ENCODE measurements at places on chromosomes 13 and 19.
A peak's percentile ranks its signal among the peaks of the same experiment; 100 is the strongest.

DNA sequence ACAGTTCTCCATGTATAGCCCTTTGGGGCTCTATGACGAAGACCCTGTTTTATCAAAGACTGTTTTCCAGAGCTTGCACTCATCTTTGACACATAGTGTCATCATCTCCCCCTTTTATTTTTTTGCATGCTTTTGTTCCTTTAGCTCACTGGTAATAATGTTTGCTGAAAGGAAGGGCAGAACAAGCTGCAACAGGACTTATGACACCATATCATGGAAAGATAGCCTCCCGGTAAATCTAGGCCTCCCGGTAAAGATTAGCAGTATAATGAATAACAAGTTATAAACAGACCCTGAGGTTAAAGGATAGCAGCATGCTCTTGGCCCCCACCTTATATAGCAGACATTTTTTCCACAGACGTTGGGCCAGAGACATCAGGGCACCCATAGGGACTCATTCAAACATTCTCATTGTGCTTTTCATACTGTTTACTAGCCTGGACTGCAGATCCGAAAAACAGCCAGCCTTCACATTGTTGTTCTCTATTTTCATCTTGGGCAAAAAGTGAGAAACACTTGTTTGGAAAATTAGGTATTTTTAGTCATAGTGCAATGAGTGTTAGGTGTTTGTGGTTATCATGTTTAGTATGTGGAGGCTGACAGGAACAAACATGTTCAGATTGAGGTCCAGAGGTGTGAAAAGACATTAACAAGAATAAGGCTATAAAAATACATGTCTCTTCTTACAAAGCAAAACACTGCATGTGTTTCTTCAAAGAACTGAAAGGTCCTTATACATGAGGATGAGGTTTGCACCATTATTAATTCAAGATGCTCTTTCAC, 136.9 kb upstream of the SPRY2 start:
- DNase-seq, result no peak

DNA sequence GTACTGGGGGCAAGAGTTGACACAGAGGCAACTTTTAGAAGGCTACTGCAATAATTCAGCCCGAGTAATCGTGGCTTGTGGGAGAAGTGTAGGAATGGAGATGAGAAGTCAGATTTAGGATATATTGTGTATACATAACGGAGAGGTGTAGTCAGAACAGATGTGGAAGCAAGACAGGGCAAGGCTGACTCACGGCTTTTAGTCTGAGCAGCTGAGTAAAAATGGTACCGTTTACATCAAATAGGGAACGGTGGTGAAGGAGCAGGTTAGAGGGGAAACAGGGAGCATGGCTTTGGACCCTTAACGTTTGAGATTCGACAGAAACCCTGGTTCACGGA, 796 bp upstream of the LSM14A start:
- DNase-seq, result no peak

GRCh38 chr13:113041293-113041690, 64.3 kb upstream of the F7 start:
- DNase-seq, result no peak

DNA sequence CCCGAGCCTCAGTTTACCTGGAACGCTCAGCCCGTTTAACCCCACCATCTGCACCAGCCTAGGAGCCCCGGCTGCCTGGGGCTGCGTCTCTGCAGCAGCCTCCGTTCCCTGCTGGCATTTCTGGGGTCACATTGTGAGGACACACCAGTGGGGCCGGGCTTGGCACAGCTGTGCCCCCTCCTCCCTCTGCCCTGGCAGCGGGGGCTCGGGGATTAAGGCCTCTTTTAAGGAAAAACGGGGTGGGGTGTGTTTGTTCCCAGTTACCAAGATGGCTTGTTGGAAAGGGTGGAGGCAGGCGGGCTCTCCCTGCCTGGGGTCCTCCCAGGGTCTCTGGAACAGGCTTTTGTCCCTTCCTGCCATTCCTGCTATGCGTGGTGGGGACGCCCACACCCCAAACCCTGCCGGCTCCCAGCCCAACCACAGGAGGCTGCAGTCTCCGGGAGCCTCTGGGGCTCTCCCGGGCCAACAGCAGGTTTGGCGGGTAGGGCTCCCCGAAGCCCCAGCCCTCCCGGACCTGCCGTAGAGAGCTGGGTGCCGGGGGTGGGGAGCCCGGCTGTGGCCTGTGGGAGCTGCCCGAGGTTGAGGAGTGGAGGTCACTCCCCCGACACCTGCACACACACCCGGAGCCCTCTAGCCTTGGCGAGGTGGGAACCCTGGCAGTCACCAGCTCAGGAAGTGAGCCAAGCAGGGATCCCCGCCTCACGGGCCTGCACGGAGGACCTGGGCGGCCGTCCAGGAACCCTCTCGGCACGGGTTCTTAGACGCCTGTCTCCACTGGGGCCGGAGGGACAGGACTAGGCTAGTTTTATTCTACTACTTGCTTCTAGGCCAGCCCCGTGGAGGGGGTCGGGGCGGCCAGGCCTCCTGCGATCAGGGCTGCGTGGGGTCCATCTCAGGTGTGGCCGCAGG, 36.9 kb downstream of the GADD45B start:
- no peak for DNase-seq

DNA sequence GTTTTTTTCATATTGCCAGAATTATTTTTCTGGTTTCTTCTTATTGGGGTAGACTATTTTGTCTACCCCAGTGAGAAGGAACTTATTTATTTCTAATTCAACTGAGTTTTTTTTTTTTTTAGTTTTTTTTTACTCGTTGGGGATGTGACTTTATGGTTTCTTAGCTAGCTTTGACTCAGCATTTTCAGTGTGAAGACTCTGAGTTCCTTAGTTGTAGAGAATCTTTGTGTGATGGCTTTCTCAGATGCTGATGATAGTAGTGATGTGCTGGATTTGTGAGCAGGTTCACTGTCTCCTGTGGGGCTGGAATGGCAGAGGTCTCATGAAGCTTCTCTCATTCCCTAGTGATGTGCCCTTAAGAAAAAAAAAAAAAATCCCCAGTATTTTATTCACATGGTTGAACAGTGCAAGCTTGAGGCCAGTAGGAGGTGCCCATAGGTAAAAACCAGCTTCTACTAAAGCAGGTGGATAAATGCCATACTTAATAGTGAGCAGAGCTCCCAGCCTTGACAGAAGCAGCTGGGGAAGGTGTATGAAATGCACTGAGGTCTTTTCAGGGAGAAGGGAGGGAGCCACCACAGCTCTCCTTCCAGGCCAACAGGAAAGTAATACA, 106.2 kb upstream of the KLF5 start:
- no peak for DNase-seq

GRCh38 chr19:32269831-32270230, 75.6 kb upstream of the ZNF507 start:
- DNase-seq, result no peak

- no peak for DNase-seq
Measured at GRCh38 chr13:27861165-27861564, 58.6 kb upstream of the PDX1 start.

DNA sequence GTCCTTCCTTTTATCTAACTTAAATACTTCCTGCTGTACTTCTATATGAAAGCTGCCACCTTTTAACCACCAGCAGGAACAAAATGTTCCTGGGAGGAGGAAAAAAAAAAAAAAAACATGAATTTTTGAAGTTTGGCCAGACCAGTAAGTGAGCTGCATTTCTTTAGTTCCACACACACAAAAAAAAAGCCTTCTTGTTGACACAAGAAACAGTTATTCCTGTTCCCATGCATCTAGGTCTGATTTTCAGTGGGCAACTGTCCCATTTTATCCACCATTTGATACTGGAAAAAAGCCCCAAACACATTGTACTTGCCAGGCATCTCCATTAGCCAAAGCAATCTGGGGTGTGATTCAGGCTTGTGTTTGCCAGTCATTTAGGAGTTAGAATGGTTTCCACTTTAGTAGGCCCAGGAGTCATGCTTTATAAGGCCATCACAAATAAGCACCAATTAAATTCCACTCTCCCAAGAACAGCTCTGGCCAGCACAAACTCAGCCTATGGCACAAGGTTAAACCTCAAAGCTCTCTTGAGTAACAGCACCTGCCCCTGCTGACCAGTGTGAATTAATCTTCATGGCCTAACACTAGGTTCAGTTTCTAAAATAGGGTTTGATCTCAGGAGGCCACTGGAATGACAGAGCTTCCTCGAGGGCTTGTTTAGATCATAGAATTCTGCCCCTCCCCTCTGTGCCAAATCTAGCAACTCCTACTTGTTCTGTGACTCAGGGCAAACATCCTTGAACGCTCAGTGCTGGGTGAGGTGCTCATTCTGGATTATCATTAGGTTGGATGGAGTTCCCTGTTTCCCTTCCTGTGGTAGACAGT, 67.1 kb downstream of the NUFIP1 start:
- no peak for DNase-seq

GRCh38 chr13:55553701-55554100, 1587.0 kb upstream of the PRR20A start:
- DNase-seq, result no peak

DNA sequence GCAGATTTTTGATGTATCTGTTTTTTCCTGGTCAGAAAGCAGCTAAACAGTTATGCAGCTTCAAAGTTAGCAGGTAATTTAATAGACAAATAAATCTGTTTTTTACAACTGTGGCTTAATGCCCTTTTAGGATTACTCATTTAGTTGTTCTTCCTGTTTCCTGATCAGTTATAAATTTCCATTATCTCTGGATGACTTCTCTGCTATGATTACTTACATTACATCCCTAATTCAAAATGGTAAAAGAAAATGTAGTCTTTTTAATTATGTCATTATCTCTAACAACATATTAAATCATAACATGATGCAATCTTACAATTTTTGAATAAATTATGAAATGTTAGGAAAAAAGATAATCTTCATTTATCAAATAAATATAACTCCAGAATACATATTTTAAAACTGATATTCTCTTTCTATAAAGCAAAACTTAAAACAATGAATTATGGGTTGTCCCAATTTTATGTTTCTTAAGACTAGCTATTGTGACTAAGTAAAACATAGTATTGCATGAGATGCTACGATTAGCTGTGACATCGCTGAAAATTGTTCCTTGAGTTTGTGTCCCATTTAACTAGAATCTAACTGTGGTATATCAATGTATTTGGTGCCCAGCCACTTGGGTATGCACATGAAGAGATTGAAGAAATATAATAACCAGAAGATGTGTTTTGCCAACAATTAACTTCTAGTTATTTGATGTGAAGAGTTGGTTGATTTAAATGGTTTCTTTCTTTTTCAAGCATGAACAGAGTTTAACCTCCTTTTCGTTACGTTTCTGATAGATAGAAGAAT, 605.3 kb upstream of the SPRY2 start:
- DNase-seq, result no peak

- DNase-seq, result no peak
Measured at GRCh38 chr19:17296273-17296672, 7.0 kb downstream of the ABHD8 start.

- DNase-seq, result no peak
Measured at GRCh38 chr19:21317821-21318220, 11.4 kb downstream of the ZNF708 start.

GRCh38 chr19:53517114-53517741, 20.7 kb upstream of the ZNF331 start:
- no peak for DNase-seq

GRCh38 chr13:48485432-48485831, 47.4 kb downstream of the RCBTB2 start:
- DNase-seq, result no peak

GRCh38 chr13:23599083-23599925, 29.1 kb downstream of the TNFRSF19 start:
- no peak for DNase-seq

DNA sequence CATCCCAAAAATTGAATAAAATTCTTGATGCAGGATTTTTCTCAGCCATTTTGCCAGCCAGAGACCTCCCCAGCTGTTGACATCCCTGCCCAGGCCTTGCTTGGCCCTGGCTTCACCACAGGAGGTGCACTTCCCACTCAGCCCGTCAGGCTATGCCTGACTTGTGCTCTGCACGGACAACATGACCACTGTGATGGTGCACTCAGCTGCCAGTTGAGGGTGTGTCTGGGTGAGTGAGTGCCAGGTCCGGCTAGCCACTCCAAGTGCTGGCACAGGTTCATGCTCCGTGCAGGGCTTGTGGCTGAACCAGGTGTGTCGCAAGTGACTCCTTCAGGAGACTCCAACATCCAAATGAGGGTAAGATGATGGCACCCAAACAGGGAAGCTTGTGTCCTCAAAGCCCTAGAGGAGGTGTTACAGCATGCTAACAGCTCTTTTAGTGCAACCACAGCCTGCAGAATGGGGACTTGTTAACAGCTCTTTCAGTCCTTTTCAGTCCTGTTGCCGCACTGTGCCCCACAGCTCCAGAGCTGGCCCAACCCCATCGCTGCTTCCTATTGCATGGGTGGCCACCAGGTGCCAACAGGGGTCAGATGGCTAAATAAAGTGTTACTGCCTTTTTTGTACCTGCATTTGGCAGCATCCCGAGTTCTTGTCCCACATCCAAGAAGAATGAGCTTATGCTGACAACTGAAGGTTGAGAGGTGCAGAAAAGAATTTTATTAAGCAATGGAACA, 380.7 kb downstream of the SLITRK5 start:
- no peak for DNase-seq

DNA sequence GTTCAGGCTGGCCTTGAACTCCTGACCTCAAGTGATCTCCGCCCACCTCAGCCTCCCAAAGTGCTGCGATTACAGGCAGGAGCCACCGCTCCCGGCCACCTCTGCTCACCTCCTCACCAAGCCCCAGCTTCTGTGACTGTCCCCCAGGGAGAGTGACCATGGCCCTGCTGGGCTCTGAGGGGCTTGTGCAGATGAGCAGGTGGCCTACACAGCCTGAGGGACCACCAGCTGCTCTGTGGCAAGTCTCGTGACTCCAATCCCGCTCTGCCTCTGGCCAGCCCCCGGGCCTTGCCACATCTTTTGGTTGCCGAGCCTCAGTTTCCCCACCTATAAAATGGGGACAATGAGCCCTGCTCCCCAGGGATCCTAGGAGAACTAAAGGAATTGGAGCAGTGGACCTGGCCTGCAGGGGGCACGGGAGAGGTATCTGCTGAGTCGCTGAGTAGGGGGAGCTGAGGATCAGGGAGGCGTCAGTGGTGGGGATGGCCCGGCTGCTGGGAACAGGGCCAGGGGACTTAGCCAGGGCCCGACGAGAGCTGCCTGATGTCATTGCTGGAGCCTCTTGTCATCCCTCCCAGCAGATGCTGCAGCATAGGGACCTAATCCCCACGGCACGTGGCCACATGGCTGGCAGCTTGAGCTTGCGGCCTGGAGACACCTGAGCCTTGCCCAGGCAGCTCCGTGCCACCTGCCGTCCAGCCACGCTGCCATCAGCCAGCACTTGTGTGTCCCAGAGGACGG, 74.7 kb downstream of the GADD45B start:
- DNase-seq, result peak; percentile 94
